Activated CD8-positive, alpha-beta T cell treated with anti-CD3 and anti-CD28 coated beads, Interleukin-2, amount 10 ng/mL, durations not matched to agents 7 days and 5 days (primary cell): ENCODE measurements at places on chromosomes 7 and 10. TPM values are rescaled to one million over a fixed set of nuclear protein-coding genes. Genes with fewer than 3 reads are reported as not detected.

GRCh38 chr7:11847336-11847735 lies 15.3 kb upstream of the THSD7A start:
- H3K27ac ChIP-seq: no peak overlapping the region
- no peaks in the 10 kb centered on the region for H3K4me1 ChIP-seq
- no peak for DNase-seq
- no peak overlapping the region for H3K4me3 ChIP-seq
- H3K36me3 ChIP-seq: no peaks in the 10 kb centered on the region

- peaks cover 7% of the 10 kb centered on the region for H3K4me1 ChIP-seq
- H3K27ac ChIP-seq: no peak overlapping the region
- H3K27me3 ChIP-seq: peaks cover 4% of the 10 kb centered on the region
- DNase-seq: no peak
Observed at GRCh38 chr7:129149511-129149910, 5.0 kb downstream of the TSPAN33 start.

DNA sequence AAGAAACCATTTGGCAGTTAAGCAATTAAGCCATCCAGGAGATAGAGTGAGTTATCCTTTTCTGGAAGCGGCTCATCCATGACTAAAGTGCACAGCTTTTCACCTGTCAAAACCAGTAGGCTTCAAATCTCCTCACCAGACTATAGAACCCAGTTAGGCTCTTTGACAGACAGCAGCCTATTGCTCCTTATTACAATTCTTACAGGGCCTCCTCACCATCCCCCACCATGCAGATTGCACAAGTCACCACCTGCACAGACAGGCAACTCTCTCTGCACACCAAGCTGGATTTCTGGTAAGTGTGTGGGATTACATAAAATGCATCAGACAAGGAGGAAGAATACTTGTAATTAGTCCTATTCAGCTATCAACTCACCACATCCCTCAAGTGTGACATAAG lies 301.6 kb downstream of the SNX13 start:
- H3K4me3 ChIP-seq: no peak overlapping the region
- no peak overlapping the region for H3K27ac ChIP-seq
- H3K27me3 ChIP-seq: peaks cover 4% of the 10 kb centered on the region
- DNase-seq: no peak

- DNase-seq: no peak
- no peaks in the 10 kb centered on the region for H3K36me3 ChIP-seq
- H3K4me1 ChIP-seq: no peaks in the 10 kb centered on the region
- no peaks in the 10 kb centered on the region for H3K27me3 ChIP-seq
- no peak overlapping the region for H3K4me3 ChIP-seq
Observed at GRCh38 chr7:145986248-145986874, 130.2 kb upstream of the CNTNAP2 start.

MRLN gene
- not detected for total RNA-seq

PPP1R9A gene
- not detected for total RNA-seq
